ENCODE measurements at places on chromosomes 4 and X.

- no peak for DNase-seq
Measured at GRCh38 chrX:103092942-103093341, at the start of gene NXF3. NXF3 (minus strand) TSS chrX:103093143; CDS start chrX:103093023, 120 bp downstream.

DNA sequence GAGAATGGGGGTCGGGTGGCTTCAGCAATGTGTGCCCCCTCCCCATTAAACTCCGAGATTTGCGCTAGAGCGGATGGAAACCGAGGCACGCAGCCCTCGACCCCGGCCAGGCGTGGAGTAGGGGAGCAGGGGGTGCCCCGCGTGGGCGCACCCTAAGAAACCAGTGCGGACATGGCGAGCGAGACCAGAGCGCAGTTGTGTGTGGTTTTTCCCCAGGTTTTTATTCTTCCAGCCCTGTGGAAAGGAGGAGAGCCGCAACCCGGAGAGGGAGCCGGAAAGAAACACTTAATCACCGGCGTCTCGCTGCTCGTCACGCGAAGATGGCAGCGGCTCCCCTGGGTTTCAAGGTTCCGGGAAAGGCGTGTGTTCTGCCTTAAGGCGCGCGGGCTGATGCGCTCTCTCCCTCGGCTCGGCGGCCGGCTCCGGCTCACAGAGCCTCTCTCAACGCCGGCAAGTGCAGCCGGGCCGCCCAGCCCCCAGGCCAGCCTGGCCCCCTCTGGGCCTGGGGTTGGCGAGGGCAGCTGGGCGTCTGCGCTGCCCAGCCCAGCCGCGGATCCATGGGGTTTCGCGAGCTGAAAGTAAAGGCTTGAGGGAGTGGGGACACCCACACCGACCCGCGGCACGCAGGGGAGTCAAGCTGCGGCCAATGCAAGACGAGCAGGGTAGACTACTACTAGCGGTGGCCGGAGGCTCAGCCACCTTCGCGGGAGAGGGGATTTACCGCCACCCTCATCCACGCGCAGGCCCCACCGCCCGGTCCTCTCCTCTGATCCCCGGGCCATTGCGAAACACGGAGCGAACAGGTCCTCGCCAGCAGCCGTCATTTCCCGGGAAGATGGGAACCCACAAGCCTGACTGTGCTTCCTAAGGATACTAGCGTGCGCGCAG lies 74.0 kb upstream of the BCOR start:
- DNase-seq = no peak

GRCh38 chrX:16144420-16144819 lies 21.1 kb downstream of the GRPR start:
- DNase-seq = no peak

DNA sequence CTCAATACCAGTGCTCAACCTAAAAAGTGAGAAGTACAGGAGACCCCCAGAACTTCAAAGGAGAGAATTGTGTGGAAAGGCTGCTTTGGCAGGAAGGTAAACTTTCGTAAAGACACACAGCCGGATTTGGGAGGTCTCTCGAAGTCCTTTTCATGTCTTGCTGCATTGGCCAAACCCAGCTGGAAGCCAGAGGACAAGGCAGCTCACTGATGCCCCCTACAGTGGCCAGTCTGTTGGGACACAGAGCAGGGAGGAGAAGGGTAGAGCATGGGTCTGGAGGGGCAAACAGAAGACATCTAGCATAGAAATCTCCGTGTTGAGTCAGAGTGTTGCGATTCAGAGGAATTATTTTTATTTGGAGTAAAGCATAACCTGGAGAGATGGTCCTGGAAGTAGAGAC lies 198.9 kb downstream of the ANK2 start:
- DNase-seq = no peak

- DNase-seq = peak; percentile 72
Measured at GRCh38 chr4:108018040-108018883, 28.6 kb downstream of the HADH start.

GRCh38 chrX:1836683-1837082 lies 221.8 kb downstream of the ASMT start:
- no peak for DNase-seq

DNA sequence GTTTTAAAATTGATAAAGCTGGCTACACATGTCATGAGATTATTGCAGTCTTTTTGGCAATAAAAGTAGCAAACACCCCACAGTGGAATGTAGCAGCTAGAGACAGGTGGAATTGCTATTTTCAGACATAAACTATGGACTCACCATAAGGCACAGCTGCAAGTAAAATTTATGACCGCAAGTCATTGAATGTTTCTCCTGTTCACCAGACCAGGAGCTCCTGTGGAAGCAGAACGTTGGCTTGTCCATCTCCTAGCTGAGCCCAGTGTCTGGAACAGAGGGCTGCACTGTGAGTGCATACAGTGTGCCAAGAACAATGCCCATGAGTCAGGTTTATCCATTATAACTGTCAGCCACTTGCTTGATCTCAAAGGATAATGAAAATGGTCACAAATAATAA lies 538.2 kb downstream of the INPP4B start:
- DNase-seq = no peak
